Activated T-cell treated with anti-CD3 and anti-CD28 coated beads, Interleukin-2, amount 50 U/mL, for 72 hours (primary cell): ENCODE measurements at places on chromosomes 13 and 19.

GRCh38 chr13:29593605-29594297 lies 1.7 kb downstream of the SLC7A1 start:
- DNase-seq, result no peak
- H3K36me3 ChIP-seq, result peaks cover 2% of the 10 kb centered on the region
- no peaks in the 10 kb centered on the region for H3K27me3 ChIP-seq
- H3K4me3 ChIP-seq, result peak overlapping the region; percentile 89

DNA sequence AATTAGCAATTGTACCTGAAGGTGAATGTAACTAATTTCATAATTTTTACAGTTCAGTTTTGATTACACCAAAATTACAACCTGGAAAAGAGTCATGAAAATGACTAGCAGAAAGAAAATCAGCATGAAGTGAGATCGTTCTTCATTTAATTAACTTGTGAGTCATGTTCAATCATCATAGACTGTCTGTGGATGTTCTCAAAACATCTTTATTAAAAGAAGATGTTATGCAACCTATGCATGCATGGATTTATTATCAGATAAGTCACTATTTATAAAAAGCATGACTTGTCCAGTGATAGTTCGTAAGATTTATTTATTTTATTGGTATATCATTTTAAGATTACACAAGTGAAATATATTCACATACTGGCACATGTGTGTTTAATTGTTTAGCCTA lies 245.9 kb downstream of the ITGBL1 start:
- no peaks in the 10 kb centered on the region for H3K27me3 ChIP-seq
- DNase-seq, result no peak
- no peak overlapping the region for H3K27ac ChIP-seq

GRCh38 chr13:50365408-50366391 lies 350.5 kb downstream of the KCNRG start:
- peak overlapping the region; percentile 92 for H3K27ac ChIP-seq
- DNase-seq, result peak; percentile 57
- peak overlapping the region; percentile 91 for H3K4me3 ChIP-seq
- no peaks in the 10 kb centered on the region for H3K36me3 ChIP-seq

- H3K27me3 ChIP-seq, result no peaks in the 10 kb centered on the region
- peaks cover 7% of the 10 kb centered on the region for H3K36me3 ChIP-seq
- no peak for DNase-seq
- peaks cover 29% of the 10 kb centered on the region for H3K4me1 ChIP-seq
Observed at GRCh38 chr13:28204043-28204442, 65.7 kb downstream of the PAN3 start.

GRCh38 chr19:45363861-45364459 lies 6.4 kb downstream of the ERCC2 start:
- DNase-seq, result no peak
- H3K27ac ChIP-seq, result no peak overlapping the region
- H3K4me1 ChIP-seq, result peaks cover 11% of the 10 kb centered on the region

- peaks cover 16% of the 10 kb centered on the region for H3K4me1 ChIP-seq
- no peaks in the 10 kb centered on the region for H3K36me3 ChIP-seq
- H3K27me3 ChIP-seq, result no peaks in the 10 kb centered on the region
- DNase-seq, result no peak
- H3K27ac ChIP-seq, result no peak overlapping the region
Observed at GRCh38 chr19:8302357-8302691, 5.8 kb downstream of the CD320 start.

DNA sequence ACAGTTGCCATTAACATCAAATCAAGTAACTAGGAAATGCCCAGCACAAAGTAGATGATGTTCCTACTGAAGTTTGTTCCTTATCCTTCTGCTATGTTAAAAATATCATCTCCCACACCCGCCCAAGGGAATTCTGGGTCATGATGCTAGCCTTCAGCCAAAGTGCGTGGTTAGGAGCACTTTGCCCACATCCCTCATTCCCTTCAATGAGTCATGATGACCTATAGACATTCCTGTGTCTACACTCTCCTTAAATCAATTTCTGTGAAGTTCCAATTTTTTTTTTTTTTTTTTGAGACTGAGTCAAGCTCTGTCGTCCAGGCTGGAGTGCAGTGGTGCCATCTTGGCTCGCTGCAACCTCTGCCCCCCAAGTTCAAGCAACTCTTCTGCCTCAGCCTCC lies 17.0 kb downstream of the RXFP2 start:
- no peaks in the 10 kb centered on the region for H3K36me3 ChIP-seq
- no peak overlapping the region for H3K27ac ChIP-seq
- H3K4me1 ChIP-seq, result no peaks in the 10 kb centered on the region
- DNase-seq, result no peak
- H3K27me3 ChIP-seq, result peaks cover 9% of the 10 kb centered on the region

DNA sequence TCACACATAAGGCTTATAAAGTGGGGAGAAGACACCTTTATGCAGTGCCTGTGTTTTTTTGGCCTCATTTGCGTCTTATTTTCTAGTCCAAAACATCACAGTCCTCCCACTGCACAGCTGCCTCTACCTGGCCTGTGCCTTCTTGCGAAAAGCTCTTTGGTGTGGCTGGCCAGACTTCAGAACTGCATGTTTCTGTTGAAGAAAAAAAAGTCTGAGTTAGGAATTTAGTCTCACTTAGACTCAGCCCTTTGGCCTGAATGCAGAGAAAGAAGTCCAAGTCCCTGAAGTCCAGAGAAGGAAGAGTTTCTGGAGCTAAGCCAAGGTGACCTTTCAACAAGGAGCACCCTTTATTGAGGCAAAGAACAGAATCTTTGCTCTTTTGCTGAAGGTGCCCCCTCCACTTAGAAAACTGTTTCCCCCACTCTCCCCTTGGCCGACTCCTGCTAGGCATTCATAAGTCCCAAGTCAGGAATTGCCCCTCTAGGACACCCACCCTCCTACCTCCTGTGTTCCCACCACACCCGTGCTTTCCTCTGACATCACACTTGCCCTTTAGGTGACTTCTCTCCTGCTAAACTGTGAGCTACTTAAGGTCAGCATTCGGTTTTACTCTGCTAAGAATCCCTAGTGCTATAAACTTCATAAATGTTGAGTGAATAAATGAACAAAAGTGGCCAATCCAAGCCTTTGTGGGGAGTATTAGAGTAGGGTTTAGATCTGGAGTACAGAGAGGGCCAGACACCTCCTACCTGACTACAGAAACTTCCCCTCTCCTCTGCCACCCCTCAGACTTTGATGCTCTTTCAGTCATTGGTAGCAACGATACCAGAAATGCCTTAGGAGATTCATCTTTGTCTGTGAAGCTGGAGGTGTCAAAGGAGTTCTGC lies 226.8 kb downstream of the LACC1 start:
- H3K36me3 ChIP-seq, result peaks cover 3% of the 10 kb centered on the region
- DNase-seq, result no peak
- peaks cover 15% of the 10 kb centered on the region for H3K27me3 ChIP-seq
- H3K27ac ChIP-seq, result no peak overlapping the region
- no peaks in the 10 kb centered on the region for H3K4me1 ChIP-seq
